Panc1 (cell line): ENCODE measurements at places on chromosomes 5 and 9. TPM values are rescaled to one million over a fixed set of nuclear protein-coding genes. Genes with fewer than 3 reads are reported as not detected.

JAK2 gene
- total RNA-seq, result 2.3 TPM

BTNL8 gene
- not detected for total RNA-seq

NOXA1 gene
- 3.7 TPM for total RNA-seq

CA9 gene
- total RNA-seq, result 0.31 TPM

SLCO4C1 gene
- total RNA-seq, result 0.90 TPM

ZNF483 gene
- total RNA-seq, result 4.8 TPM

ARL14EPL gene
- total RNA-seq, result not detected

GHR gene
- 0.05 TPM for total RNA-seq

OTP gene
- total RNA-seq, result 0.05 TPM

PHF2 gene
- 16.6 TPM for total RNA-seq
